ENCODE measurements at places on chromosomes 11 and 22.

DNA sequence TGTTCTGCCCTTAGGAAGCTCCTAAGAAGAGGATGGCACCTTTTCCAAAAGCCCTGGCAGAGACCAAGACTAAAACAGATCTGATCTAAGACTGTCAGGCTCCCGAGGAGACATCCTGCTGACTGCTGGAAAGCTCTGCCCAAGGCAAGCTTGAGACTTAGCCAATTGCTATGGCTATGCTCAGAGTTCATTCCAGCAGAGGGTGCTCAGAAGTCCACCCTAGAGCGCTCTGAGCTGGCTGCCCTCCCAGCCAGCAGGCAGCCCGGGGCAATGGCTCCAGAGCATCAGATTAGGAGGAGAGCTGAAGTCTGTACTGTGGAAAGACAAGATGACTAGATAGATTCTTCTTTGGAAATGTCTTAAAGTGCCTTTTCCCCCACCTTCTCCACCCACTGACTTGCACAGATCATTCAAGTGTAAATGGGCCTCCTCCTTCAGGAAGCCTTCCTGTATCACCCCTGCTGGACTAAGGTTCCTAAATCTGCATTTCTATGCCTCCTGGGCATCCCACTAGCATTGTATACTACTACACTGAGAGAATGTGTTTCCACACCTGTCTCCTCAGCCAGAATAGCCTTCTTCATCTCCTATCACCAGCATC is 23.4 kb downstream of the LRRC55 start:
- no peak for DNase-seq

- DNase-seq: no peak
Measured at GRCh38 chr11:112903340-112903739, 57.9 kb upstream of the NCAM1 start.

DNA sequence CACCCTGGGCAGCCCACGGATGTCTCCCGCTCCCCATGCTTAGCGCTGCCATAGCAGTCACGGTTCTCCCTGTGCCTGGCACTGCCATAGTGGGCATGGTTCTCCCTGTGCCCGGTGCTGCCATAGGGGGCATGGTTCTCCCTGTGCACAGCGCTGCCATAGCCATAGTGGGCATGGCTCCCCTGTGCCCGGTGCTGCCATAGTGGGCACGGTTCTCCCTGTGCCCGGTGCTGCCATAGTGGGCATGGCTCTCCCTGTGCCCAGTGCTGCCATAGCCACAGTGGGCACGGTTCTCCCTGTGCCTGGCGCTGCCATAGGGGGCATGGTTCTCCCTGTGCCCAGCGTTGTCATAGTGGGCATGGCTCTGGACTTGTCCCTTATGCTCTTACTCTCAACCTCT is 19.9 kb upstream of the ARAP1 start:
- DNase-seq: no peak

GRCh38 chr11:1305063-1305495 is 4.4 kb downstream of the TOLLIP start:
- no peak for DNase-seq

GRCh38 chr11:67409261-67409666 is 5.4 kb downstream of the TBC1D10C start:
- DNase-seq: peak; percentile 68
